HFFc6 (cell line): ENCODE measurements at places on chromosomes 5 and 9. TPM values are rescaled to one million over a fixed set of nuclear protein-coding genes. Genes with fewer than 3 reads are reported as not detected.

- DNase-seq: no peak
Measured at GRCh38 chr9:105978826-105979225, 284.5 kb downstream of the TMEM38B start.

- DNase-seq: no peak
Measured at GRCh38 chr9:77965445-77966123, 66.0 kb downstream of the GNAQ start.

DNA sequence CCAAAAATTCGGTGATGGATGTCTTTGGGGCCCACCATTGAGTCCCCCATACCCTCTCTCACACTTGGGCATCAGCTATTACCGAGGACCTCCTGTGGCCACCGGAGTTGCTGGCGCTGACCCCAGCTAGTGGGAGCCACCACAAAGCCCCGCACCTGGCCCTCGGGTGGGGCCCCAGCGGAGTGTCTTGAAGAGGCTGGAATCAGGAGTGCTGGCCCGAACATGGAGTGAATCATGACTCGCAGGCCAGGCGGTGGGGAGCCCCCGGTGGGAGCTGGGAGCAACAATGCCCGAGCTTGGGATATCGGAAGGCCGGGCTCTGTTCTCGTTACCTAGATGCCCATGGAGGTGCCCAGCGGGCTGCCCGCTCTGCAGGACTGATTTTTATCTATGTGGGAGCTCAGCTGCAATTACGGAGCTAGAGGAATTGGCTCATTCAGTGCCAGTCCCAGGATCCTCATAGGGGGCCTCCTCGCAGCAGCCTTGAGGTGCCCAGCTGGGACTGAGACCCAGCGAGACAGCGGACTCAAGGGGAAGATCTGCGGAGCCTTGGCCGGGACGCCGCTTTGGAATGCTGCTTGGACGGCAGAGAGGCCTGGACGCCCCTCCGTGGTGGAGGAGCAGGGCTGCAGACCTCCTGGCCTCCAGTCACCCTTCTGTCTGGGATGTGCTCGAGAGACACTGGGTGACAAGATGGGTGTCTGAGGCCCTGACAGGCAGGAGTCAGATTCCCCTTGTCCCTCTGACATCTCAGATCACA, 70.8 kb downstream of the PSMB7 start:
- no peak for DNase-seq

DNA sequence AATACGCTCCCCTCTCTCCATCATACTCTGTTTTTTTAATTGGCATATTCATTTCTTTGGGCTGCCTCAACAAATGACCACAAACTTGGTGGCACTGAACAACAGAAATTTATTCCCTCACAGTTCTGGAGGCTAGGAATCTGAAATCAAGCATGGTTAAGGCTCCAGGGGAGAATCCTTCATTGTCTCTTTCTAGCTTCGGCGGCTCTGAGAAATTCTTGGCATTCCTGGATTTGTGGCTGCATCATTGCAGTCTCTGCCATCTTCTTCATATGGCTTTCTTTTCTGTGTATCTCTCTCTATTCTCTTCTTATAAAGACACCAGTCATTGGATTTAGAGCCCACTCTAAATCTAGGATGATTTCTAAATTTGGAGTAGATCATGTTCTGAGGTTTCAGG, 10.9 kb upstream of the SLC24A2 start:
- DNase-seq: no peak

DNA sequence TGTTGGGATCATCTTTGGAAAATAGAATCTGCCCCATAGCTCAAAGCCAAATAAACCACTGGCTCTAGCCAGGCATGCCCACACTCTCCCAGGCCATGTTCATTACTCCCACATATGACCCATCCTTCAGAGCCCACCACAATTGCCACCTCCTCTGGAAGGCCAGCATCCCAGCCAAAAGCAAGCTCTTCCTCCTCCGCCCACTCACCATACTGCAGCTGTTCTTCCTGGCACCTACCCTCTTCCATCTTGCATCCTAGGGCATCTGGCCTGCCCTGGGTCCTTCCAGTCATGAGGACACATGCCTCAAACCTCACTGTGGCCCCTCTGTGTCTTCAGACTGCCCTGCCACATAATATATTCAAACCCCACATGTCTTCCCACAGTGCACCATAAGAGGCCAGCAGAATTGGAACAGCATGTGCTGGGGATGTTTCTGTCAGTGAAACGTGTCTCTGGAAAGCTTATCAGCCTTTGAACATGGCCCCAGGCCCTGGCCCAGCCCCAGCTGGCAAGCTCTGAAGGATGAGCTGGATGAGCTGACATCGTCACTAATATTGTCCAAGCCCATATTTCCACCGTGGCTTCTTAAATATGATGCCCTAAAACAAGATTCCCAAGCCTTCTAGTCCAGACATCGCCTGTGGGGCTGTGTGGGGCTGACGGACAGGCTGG, 230.8 kb downstream of the AGTPBP1 start:
- DNase-seq: no peak

- DNase-seq: peak; percentile 68
Measured at GRCh38 chr5:177309351-177310191, 2.1 kb downstream of the MXD3 start.

- DNase-seq: no peak
Measured at GRCh38 chr9:133876144-133876543, 116.0 kb downstream of the VAV2 start.

DNA sequence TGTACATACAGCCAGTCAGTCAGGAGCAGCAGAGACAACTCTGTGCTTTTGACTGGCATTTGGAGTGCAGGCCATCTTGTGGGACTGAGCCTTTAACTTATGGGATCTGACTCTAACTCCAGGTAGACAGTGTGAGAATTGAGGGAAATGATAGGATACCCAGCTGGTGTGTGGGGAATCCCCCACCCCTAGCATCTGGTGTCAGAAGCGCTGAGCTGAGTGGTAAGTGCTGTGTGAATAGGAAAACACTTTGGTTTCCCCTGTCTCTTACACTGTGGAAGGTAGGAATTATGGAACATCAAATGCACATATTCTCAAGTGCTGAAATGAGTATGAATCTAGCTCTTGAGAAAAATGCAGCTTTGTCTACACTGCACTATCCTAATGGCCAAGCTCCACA, 43.9 kb downstream of the CCDC125 start:
- no peak for DNase-seq

GRCh38 chr5:98776066-98776705, 2.7 kb downstream of the RGMB start:
- peak; percentile 84 for DNase-seq

DNA sequence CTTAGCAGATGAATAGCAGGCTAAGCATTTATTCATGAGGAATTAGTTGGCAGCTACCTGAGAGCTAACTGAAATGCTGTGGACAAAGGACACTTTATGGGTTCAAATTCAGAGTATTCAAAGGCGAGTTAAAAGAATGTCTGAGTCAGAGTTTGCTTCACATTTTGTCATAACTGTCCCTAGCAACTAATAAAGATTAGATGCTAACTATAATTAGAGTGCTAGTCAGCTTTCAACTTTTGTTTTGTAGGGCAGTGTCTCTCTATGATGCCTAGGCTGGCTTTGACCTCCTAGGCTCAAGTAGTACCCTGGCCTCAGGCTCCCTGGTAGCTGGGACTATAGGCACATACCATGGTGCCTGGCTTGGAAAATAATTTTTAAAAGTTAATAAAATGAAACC, 4.6 kb downstream of the SMC5 start:
- peak; percentile 57 for DNase-seq

DNA sequence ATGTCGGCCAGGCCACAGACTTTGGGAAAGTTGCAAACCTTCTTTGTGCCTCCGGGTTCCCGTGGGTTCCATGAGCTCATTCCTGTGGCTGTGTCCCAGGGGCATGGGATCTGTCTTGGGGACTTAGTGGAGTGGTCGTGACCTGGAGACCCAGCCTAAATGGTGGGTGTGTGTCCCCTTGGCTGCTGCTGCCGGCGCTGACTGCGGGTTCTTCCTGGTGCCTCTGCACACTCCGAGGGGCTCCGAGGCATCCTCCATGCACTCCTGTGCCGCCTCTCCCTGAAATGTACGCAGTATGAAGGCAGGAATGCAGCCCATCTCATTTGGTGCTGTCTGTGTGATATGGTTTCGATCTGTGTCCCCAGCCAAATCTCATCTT, 21.0 kb upstream of the SLC2A6 start:
- no peak for DNase-seq

GRCh38 chr5:167944121-167944852, 347.2 kb upstream of the WWC1 start:
- no peak for DNase-seq

DNA sequence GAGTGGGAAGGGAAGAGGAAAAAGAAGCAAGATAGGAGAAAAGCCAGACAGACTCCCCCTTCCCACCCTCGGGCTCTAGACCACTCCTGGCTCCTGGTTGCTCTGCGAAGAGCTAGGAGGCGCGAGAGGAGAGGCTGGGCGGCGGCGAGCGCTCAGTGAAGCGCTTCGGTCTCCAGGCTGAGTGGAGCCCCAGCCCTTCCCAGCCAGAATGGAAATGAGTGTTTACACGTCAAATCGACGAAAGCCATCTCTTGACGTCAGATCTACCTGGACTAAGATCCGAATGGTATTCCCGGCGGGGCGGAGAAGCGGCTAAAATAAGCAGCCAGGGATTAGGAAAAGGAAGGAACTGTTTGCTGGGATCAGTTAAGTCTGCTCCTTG, at the start of gene PCSK1:
Gene PCSK1, minus strand, starts transcription at position 183 of the 382 bp plus-strand sequence. CDS start 206 bp downstream, outside the sequence.
- no peak for DNase-seq

DNA sequence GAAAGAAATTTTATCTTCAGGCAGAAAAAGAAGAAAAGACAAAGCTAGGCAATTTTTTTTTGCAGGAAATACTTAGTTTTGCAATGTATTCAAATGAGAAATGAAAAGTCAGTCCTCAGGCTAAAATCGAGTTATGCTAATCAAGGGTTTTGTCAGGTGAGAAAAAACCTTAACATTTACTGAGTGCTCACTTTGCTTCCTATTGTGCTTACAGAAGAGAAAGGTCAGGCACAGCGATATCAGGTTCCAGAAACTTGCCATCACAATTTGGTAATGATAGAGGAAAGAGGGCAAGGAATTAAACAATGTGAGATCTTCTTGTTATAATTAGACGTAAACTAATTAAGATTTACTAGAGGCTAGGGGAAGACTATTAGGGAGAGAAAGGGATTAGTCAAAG, 431.7 kb upstream of the CTNND2 start:
- no peak for DNase-seq

DNA sequence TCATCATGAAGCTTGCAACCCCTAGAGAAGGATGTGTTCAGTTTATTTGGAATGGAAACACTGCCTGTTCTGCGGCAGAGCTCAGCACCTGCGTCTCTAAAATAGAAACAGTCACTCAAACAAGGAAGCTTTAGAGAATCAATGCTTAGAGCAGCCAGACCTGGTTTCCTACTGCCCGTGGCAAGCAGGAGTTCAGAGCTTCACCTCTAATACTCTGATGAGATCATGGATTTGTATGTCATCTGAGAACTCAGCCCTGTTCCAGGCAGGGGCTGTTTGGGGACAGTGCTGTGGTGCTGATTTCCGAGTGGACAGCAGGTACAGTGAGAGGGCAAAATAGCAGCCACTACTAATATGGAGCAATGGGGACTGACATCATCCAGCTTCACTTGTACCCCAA, 236.0 kb upstream of the IRX1 start:
- no peak for DNase-seq

- DNase-seq: no peak
Measured at GRCh38 chr5:1108865-1109174, 3.0 kb downstream of the SLC12A7 start.

- no peak for DNase-seq
Measured at GRCh38 chr9:86500031-86500430, 145.8 kb upstream of the TUT7 start.

GRCh38 chr5:56155992-56156584, 77.0 kb downstream of the ANKRD55 start:
- no peak for DNase-seq

GRCh38 chr5:76040806-76041205, 42.4 kb upstream of the SV2C start:
- no peak for DNase-seq

- no peak for DNase-seq
Measured at GRCh38 chr5:1497795-1498622, 25.8 kb downstream of the LPCAT1 start.

GRCh38 chr5:157997991-157998504, 139.1 kb upstream of the CLINT1 start:
- no peak for DNase-seq

DNA sequence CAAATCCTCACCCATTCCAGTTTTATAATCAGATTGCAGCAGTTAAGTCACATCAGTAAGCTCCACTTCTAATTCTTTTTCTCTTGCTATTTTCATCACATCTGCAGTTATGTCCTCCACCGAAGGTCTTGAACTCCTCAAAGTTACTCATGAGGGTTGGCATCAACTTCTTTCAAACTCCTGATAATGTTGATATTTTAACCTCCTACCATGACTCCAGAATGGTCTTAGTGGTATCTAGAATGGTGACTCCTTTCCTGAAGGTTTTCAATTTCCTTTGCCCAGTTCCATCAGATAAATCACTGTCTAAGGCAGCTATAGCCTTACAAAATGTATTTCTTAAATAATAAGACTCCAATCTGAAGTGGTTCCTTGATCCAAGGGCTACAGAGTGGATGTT, 53.8 kb upstream of the EDIL3 start:
- DNase-seq: no peak

- no peak for DNase-seq
Measured at GRCh38 chr5:106699198-106699597, 971.5 kb downstream of the EFNA5 start.

DNA sequence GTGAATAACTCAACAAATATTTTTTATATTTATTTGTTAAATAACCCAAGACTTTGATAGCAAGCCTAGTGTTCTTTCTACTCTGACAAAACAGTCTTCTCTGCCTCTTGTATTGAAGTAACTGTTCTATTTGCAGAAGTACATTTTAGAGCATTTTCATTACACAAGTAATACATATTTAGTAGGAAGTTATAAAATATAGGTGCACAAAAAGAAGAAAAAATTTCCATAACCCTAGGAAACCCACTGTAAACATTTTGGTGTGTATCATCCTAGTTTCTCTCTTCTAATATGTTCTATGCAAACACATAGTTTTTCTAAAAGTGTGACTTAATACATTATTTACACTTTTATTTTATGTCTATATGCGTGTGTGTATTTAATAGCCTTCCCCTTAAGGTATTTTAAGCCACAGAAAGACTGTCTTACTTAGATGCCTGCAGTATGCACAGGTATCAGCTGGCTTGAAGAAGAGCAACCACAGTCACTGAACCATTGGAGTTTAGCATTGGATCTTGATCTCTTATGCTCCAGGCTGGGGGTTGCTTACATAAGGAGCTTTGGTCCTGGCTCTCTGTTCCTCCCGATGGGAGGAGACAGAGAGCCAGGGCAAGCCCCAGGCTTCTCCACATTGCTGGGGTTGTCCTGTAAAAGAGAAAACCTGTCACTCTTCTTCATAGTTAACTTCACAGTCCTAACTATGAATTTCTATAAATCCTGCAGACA, 3.8 kb downstream of the SELENOP start:
- no peak for DNase-seq

ADAMTSL1 gene
- total RNA-seq: 34.5 to 92.6 TPM (median 45.6 TPM) in 3 replicates

LSM11 gene
- total RNA-seq: 2.2 to 2.8 TPM (median 2.6 TPM) in 3 replicates

PPP2R2B gene
- total RNA-seq: not detected in 3 replicates

KIF4B gene
- 0.11 TPM in 1 of 2 replicates, not detected in the other for total RNA-seq

ARHGEF39 gene
- total RNA-seq: 1.4 to 3.1 TPM (median 1.7 TPM) in 3 replicates

FUT7 gene
- total RNA-seq: not detected in 3 replicates

ADRA1B gene
- 0.18 to 0.33 TPM (median 0.33 TPM) in 3 replicates for total RNA-seq

BTF3 gene
- 659 to 736 TPM (median 660 TPM) in 3 replicates for total RNA-seq

TXNDC8 gene
- not detected in 3 replicates for total RNA-seq

TNFAIP8 gene
- total RNA-seq: 9.3 to 12.7 TPM (median 9.3 TPM) in 3 replicates

FOXI1 gene
- total RNA-seq: not detected in 3 replicates

PCDHB11 gene
- 0.32 to 0.37 TPM (median 0.33 TPM) in 3 replicates for total RNA-seq
